ENCODE measurements at places on chromosomes 12 and 14.

DNA sequence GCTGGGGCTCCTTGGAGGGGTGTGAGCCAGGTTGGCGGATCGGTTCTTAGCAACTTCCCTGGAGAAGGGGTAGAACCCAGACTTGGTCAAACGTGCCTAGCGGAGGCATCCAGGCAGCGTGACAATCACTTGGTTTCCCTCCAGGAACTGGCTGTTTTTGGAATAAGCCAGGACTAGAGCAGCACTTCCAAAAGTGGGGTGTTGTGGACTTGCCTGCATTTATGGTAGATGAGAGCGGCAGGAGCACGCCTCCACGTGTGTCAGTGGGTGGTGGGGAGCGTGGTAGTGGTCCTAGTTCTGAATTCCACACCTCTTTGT lies 2.8 kb downstream of the PRMT8 start:
- peaks cover 33% of the 10 kb centered on the region for H3K4me1 ChIP-seq
- no peaks in the 10 kb centered on the region for H3K36me3 ChIP-seq
- DNase-seq, result no peak
- H3K4me3 ChIP-seq, result peak overlapping the region; percentile 81

- H3K4me3 ChIP-seq, result no peak overlapping the region
- peaks cover 9% of the 10 kb centered on the region for H3K4me1 ChIP-seq
- H3K27ac ChIP-seq, result no peak overlapping the region
- peaks cover 7% of the 10 kb centered on the region for H3K27me3 ChIP-seq
These were observed 198.2 kb upstream of the CNOT2 start for GRCh38 chr12:70045036-70045435.

DNA sequence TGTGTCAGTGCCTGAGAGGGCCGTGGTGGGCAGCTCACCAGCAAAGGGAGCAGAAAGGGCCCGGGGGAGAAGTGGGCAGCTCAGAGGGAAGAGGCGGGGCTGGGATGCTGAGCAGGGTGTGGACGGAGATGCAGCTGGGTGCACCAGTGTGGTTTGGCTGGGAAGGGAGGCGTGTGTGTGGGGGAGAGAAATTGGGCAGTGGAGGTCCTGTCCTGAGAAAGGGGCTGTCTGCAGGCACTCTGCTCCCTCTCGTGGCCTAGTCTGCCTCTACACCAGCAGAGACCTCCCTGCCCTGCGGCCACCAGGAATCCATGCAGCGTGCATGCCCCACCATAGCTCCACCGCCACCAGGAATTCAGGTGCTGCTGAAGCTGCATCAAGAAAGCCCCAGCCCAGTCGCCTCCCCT lies 6.4 kb downstream of the TMEM121 start:
- H3K27ac ChIP-seq, result no peak overlapping the region
- DNase-seq, result peak; percentile 46

DNA sequence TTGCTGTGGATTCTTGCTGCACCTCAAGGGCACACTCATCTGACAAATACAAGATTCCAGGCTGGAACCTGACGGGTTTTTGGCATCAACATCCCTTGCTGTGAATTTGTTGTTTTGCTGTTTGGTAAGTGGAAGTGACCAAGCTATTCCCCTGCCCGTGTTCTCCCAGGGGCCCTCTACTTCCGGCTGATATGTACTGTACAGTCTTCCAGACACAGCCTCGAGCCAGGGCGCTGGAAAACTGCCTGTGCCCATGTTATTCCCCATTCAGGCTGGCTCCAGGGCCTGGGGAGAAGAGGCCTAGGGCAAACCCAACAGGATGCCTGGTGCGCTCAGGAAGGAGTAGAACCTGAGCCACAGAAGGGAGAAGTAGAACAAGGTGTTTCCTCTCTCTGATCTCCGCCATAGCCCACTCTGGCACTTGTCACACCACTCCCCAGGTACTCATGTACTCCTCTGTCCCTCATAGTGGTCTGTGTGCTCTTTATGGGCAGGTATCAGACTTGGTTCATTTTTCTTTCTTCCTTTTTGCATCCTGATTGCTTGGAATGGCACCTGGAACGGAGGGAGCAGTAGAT lies 67.8 kb upstream of the LTA4H start:
- peaks cover 4% of the 10 kb centered on the region for H3K27me3 ChIP-seq
- H3K27ac ChIP-seq, result peak overlapping the region; percentile 10
- no peak for DNase-seq

DNA sequence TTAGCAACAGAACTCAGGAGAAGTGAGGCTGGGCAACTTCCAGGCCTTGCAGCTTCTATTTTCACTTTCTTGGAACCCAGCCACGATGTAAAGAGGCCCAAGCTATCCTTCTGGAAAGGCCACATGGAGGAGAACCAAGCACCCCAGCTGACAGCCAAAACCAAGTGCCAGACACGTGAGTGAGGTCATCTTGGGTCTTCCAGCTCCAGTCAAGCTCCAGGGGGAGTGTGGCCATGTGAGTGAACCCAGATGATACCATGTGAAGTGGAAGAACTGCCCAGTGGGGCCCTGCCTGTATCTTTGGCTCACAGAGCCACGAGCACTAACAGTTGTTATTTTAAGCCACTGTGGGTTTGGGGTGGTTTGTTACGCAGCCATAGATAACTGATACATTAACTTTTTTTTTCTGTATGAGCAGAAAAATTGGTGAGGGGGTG lies 126.8 kb upstream of the MAP1LC3B2 start:
- peaks cover 5% of the 10 kb centered on the region for H3K27me3 ChIP-seq
- H3K36me3 ChIP-seq, result no peaks in the 10 kb centered on the region
- H3K4me1 ChIP-seq, result peaks cover 60% of the 10 kb centered on the region
- no peak overlapping the region for H3K4me3 ChIP-seq
- H3K27ac ChIP-seq, result no peak overlapping the region

- peaks cover 64% of the 10 kb centered on the region for H3K36me3 ChIP-seq
- H3K4me3 ChIP-seq, result no peak overlapping the region
- H3K27me3 ChIP-seq, result peaks cover 4% of the 10 kb centered on the region
- no peaks in the 10 kb centered on the region for H3K4me1 ChIP-seq
- H3K27ac ChIP-seq, result no peak overlapping the region
- DNase-seq, result no peak
These were observed 28.2 kb downstream of the ST8SIA1 start for GRCh38 chr12:22306311-22306710.

- H3K36me3 ChIP-seq, result no peaks in the 10 kb centered on the region
- H3K4me3 ChIP-seq, result no peak overlapping the region
- no peak overlapping the region for H3K27ac ChIP-seq
These were observed 1505.5 kb upstream of the TMEM132C start for GRCh38 chr12:126761420-126761819.

GRCh38 chr12:74624201-74624600 lies 86.6 kb downstream of the ATXN7L3B start:
- H3K27ac ChIP-seq, result no peak overlapping the region
- H3K27me3 ChIP-seq, result no peaks in the 10 kb centered on the region
- no peaks in the 10 kb centered on the region for H3K36me3 ChIP-seq
- H3K4me1 ChIP-seq, result no peaks in the 10 kb centered on the region
